GM23338 (cell line): ENCODE measurements at places on chromosomes 2 and 18. TPM values are rescaled to one million over a fixed set of nuclear protein-coding genes. Genes with fewer than 3 reads are reported as not detected.

DSEL gene
- total RNA-seq, result 20.8 and 24.1 TPM in 2 replicates

TUBA4B gene
- 0.14 TPM in 1 of 2 replicates, not detected in the other for total RNA-seq

UGT1A8 gene
- 0.45 TPM in 1 of 2 replicates, not detected in the other for total RNA-seq

DQX1 gene
- total RNA-seq, result 0.52 and 0.74 TPM in 2 replicates

- no peak for DNase-seq
Measured at GRCh38 chr2:216316743-216317142, 55.5 kb downstream of the MARCHF4 start.

- DNase-seq, result no peak
Measured at GRCh38 chr2:212816267-212816666, 277.7 kb upstream of the ERBB4 start.

GRCh38 chr2:169160926-169161481, 91.6 kb downstream of the DHRS9 start:
- no peak for DNase-seq

- peak; percentile 63 for DNase-seq
Measured at GRCh38 chr2:10839813-10840212, 27.2 kb upstream of the PDIA6 start.

- DNase-seq, result no peak
Measured at GRCh38 chr2:60861736-60862135, 19.6 kb upstream of the REL start.

DNA sequence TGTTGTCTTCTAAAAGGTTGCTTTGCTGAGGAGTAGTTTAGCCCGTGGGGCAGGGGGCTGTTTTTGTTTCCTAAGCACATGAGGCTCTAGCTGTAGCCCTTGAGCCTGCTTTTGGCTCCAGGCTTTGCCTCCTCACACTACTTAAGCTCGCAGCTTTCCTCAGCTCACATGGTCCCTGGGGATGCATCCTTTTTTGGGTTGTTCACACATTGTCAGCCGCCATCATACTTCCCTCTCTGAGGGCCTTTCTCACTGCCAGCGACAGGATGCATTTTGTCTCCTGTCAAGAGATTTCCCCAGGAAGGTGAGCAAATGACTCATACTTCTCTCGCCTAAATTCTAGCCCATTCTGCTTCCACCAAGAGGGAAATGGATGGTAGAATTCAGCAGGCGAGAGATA, 279.5 kb upstream of the PKDCC start:
- no peak for DNase-seq

DNA sequence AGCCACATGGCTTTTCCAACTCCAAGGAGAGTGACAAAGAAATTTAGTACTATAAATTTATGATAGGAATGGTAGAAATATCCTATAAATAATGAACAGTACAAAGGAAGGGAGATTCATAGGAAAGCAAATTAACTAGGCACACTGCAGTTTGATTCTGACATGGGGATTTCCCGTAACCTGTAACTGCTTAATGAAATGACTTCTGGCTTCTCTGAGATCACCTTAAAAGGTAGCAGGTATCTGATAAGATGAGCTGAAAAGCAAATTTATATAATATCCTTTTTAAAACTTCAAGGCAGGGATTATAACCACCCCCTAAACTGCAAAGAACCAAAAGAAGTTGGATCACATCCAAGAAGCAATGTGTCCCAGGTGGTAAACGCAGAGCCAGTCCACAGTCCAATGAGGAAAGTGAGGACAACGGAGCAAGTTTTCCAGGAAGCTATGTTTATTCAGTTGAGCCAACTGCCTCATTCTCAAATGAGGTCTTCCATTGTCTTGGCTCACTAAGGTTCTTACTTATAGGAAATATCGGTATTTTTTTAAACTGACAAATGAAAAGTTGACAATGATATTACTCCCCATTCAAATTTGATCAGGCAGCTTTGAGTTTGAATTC, 43.0 kb downstream of the WIPF1 start:
- DNase-seq, result no peak

DNA sequence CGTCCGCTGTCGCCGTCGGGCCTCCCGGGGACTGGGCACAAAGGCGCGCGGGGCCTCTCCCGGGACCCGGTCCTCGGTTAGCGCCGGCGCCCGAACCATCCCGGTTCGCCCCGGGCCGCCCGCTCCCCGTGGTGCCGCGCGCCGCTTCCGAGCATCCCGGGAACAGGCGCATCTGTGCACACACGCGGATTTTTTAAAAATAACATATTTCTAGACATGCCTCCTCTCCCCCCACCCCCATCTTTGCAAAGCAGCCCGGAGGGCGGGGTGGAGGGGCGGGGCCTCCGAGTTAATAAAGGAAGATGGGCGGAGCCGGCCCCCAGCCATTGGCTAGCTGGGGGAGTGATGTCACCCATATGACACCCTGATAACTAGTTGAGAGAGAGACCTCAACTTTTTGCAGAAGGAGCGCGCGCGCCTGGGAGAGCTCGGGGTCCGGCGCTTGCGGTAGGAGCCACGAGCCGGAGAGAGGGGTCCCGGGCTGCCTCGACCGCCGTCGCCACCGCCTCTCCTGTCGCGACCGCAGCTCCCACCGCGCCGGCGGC, at the start of gene SOX11:
SOX11 (plus strand) TSS at position 400 of the 545 bp plus-strand sequence. CDS start 338 bp downstream, outside the sequence.
- DNase-seq, result peak; percentile 97

GRCh38 chr2:127619203-127619590, 26.8 kb upstream of the GPR17 start:
- DNase-seq, result no peak

DNA sequence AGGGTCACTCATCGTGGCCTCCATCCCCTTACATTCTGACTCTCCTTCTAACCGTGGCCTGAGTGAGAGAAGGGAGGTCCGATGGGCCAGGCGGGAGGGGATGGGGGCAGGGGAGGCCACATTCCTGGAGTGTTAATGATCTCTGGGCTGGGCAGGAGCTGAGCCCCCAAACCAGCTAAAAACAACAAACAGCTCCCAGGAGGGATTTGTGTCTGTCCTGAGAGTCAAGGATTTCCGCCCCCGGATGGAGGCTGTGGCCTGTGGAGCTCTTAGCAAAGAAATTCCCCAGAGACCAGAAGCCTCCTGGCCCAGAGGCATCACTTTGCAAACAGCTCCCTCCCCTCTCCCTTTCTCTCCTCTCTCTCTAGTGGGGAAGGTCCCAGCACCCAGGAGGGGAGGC, 23.5 kb downstream of the EMX1 start:
- peak; percentile 43 for DNase-seq

DNA sequence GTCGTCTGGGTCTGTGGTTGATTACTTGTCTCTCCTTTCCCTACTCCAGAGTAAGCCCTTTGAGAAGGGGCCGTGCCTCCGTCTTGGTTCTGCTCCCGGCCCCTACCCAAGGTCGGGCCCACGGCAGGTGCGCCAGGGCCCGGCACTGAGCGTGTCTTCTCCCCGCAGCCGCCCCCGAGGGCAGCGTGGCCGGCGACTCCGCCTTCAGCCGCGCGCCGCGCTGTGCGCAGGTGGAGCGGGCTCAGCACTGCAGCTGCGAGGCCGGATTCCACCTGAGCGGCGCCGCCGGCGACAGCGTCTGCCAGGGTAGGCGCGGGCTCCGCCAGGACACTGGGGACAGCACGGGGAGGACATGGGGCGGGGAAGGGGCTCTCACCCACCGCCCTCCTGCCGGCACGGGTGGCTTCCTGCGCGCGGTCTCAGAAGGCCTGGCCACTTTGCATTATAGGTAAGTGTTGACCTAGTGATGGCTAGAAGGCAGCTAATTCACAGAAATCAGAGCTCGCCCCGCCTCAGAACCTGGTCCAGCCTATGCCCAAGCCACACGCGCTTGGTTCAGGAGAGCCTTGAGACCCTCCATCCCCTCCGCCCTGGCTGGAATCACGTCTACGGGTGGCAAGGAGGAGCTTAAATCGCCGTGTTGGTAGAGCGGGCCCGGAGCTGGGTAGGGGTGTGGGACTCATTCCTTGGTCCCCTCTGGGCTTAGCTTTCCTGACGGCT, 43.5 kb downstream of the FBLN7 start:
- DNase-seq, result peak; percentile 77

DNA sequence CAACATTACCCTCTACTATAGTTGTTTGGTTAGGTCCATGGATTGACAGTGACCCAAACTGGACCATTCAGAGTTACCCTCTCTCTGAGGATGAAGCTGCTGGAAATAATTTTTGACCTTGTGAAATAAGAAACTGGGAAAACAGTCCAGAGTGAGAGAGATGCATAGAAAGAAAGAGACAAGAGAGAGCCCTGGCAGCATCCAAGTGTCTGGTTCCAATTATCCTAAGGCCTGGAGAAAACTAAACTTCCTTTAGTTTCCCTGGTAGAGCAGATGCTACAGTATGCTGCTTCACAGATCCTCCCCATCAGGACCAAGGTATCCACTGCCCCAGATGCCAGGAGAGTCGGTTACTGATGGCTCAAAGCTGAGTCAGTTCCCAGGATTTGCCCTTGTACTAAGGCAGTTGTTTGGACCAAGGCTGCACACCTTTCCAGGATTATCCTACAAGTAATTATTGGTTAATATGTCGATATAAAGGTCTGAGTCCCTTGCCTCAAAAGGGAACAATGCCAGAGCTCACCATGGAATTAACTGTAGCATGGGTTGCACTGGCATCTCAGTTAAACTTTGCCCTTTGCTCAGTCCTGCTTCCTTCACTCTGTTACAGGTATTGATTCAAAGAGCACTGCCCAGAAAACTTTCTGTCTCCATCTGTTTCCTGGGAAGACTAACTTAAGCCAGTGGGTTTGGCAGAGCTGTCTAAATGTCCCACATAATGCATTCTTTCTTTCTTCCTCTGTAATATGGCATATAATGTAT, 14.6 kb upstream of the CHN1 start:
- no peak for DNase-seq
